ENCODE measurements at places on chromosomes 11 and 22.

GRCh38 chr11:33160136-33160535 lies 1.1 kb downstream of the CSTF3 start:
- no peak for DNase-seq

DNA sequence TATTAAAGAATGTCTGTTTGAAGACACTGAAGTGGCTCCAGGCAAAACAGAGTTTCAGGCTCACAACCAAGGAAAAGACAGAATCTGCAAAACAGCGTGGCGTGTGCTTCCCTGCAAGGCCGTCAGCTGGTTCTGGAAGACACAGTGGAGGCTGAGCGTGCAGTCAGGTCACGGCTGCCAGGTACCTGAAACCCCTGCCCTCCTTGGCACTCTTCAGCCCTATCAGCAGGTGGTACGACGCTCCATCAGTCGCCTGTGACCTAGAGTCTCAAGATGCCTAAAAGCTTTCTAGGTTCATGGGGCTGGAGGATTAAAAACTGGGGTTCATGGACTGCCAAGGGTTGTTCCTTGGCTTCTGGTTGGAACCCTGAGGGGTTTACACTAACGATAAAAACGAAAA lies 65.9 kb downstream of the TRMU start:
- DNase-seq = no peak

GRCh38 chr22:38450234-38450797 lies 4.7 kb downstream of the KCNJ4 start:
- DNase-seq = no peak

DNA sequence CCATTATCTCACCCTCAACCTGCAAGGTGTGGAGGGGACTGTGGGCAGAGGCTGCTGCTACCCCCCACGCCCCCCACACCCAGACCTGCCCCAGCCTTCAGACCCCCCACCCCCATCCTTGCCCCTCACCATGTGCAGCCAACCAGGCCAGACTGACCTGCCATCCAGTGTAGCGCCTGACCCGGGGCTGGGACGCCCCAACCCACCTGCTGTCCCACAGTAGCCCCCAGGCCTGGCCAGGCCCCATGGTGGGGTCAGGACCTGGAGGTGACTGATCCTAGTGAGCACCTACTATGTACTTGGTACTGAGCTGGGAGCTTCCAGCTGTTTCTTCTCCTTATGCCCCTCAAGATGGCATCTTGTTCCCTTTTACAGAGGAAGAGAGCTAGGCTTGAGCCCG lies 113.1 kb downstream of the CACNA1I start:
- no peak for DNase-seq

DNA sequence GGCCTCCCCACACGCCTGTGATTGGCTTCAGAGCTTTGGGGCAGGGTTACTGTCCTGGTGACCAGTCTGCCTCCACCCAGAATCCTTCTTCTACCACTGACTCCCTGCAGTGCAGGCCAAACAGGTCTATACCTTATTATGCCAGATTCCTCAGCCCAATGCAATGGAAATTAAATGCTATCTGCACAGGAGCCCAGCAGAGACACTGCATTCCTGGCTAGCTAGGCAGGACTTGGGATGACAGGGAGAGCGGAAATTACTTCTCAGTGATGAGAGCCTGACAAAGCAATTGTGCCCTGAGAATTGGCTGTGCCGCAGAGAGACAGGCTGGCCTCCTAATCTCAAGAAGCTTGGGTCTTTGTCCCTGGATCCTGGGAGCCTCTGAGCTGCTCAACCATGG lies 143.8 kb upstream of the NCAM1 start:
- DNase-seq = no peak

GRCh38 chr22:20604776-20605221 lies 97.4 kb downstream of the MED15 start:
- DNase-seq = no peak

- DNase-seq = no peak
Observed at GRCh38 chr11:80365980-80366379, 925.1 kb upstream of the TENM4 start.

DNA sequence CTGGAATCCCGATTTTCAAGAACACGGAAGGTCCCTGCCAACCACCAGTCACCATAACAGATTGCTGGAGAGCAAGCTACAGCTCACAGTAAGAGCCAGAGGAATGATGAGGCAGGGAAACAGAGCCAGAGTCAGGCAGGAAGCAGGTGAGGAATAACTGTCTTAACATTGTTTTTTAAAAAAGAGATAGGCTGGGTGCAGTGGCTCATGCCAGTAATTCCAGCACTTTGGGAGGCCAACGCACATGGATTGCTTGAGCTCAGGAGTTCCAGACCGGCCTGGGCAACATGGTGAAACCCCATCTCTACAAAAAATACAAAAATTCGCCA lies 13.5 kb upstream of the CASTOR1 start:
- DNase-seq = no peak

Data from activated naive CD4-positive, alpha-beta T cell treated with Interleukin-2 at 50 U/mL for 16 hours (primary cell).